IPS DF 6.9 (cell line): ENCODE measurements at places on chromosomes 4 and X.

DNA sequence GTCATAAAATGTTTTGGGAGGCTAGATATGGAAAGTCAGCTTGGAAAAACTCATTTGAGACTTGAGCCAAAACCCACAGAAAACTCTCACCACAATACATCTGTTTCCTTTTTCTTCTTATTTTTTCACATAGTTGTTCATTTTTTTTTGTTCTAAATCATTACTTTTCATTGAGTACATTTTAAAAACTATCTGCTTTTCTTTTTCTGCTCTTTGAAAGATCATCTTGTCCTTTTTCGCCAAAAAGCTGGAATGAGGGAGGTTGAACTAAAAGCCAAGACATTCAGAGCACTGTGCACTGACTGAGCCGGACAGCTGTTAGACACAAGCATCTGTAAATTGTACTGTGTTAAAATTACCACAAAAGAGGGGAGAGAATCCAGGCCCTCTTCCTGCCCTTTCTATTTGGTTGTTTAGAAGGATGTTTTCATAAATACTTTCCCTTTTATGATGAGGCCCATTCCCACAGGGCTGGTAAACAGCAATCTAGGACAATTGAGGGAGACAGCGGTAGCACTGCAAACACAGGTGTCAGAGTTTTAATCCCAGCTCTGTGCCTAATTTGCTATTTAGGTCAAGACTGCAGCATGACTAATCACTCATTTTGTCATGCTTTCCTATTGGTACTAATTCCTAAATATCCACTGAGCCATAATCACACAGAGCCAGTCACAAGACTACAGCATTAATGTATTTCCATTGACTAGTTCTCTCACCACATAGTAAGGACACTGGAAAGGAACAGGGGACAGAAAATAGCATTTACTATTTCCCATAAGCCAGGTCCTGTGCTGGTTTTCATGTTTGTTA, 7.3 kb upstream of the RNF150 start:
- no peak for DNase-seq

GRCh38 chr4:185740471-185740873, 71.5 kb downstream of the SORBS2 start:
- no peak for DNase-seq

- no peak for DNase-seq
Measured at GRCh38 chr4:8435656-8436121, 4.8 kb downstream of the ACOX3 start.

DNA sequence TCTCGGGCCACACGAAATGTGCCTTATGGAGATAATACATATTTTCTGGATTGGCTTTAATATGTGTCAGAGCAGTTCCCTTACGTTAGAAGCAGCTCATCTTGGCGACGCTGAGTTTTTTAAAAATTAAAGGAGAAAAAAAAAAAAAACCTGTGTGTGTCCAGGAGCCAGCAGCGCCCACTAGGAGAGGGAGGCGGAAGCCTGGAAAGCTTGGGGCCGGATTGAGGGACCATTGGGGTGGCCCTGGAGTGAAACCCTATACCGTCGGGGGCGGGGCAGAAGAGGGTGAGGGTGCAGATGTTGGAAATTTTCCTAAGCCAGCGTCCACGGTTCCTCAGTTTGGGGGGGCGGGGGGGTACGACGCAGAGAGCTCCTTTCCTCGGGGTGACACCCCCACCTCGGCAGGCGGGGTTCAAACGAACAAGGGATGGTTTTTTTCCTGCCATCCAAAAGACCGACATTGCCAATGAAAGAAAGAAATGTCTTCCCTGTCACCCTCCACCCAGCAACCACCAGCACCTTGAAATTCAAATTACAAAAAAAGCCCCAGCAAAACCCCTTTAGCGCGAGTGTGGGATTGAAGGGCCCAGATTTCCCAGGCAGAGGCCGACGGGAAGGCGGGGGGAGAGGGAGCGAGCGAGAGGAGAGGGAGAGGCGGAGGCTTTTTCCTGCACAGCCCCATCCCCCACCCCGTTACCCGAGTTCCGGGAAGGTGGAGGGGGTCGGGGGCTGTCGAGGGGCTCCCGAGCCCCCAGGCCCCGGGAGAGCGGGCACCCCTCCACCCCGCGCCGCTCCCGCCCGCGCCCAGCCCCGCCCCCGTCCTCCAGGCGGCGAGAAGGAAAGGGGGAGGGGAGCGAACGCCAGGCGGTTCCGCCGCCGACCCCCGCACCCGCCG, 859 bp downstream of the SMARCA1 start:
- DNase-seq: no peak

GRCh38 chr4:150784305-150784704, 202.4 kb downstream of the MAB21L2 start:
- no peak for DNase-seq
